Retina (tissue), 1 donor: ENCODE measurements at places on chromosomes 11 and 22.
A peak's percentile ranks its signal among the peaks of the same experiment; 100 is the strongest.

GRCh38 chr22:21951931-21952465 is 650 bp downstream of the PPM1F start:
- DNase-seq: peak; percentile 68

- DNase-seq: peak; percentile 78
These were observed 944 bp downstream of the C11orf86 start for GRCh38 chr11:66976028-66976467.

DNA sequence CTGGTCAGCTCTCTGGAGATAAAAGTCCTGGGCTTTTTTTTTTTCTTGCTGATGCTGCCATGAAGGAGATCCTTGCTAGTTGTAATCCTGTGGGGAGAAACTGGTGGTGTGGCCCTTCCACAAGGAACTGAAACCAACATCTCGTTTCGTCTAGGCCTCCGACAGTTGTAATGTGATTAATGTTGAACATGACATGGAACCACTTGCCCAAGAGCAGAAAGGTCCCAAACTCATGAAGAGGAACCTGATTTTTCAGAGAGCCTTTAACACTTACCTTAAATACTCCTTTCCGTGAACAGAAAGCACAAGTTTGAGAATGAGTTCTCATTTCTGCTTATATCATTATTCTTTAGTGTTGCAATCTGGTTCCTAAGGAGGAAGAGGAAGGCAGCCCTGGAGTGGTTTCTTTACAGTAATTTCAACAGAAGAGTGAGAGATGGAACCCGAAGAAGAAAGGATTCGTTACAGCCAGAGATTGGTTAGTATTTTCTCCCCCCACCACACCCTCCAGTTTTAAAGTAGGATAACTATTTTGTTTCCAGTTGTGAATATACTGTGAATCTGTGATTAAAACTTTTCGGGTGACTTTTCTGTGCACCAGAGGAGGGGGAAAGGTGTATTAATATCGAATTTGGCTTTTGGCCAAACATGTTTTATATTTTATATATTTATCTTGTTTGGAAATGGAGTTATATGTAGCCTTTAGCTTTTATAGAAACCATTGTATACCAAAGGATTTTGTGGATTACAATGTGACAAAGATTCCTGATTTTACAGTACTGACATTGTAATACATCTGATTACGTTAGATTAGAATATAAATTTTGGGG is 2.0 kb downstream of the KDM2A start:
- DNase-seq: peak; percentile 24

DNA sequence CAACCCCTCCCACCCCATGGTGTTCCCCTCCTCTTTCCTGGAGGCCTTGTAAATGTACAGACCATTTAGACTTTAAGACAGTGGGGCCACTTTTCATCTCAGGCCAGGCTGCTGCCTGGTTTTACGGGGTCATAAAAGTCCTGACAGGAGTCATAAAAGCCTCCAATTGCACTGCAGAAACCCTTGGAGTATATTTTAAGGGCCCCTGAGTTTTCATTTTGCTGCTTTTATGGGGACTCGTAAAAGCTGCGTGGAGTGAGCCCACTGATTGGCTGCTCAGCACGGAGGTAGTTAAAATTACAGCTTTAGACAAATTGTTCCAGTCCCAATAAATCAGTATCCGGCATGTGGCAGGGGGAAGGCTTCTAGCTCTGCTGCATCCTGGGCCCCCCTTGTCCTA is 627.6 kb downstream of the NTM start:
- no peak for DNase-seq

- no peak for DNase-seq
These were observed 80.1 kb upstream of the PRODH start for GRCh38 chr22:19016081-19016766.

DNA sequence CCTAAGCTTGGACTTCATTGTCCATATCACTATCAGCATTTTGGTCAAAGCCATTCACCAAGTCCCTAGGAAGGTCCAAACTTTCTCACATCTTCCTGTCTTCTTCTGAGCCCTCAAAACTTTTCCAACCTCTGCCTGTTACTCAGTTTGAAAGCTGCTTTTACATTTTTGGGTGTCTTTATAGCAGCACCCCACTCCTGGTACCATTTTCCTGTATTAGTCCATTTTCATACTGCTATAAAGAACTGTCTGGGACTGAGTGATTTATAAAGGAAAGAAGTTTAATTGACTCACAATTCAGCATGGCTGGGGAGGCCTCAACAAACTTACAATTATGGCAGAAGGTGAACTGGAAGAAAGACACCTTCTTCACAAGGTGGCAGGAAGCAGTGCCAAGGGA is 717.0 kb upstream of the CCDC90B start:
- no peak for DNase-seq

DNA sequence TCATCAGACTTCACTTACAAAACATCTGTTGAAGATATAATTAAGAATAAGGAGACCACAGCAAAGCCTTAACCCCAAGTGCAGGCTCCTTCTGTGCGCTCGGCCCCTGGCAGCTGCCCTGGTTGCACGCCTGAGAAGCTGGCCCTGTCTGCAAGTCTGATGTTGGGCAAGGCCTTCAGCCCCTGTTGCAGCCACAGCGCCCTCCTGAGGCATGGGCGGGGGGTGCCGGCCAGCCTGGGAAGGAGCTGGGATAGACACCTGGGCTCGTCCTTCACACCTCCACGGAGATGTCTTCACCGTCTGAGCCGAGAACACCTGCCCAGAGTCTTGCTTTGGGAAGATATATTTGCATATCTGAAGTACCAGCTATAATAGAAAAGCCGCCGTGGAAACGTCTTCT is 104.1 kb downstream of the MPPED1 start:
- DNase-seq: no peak

DNA sequence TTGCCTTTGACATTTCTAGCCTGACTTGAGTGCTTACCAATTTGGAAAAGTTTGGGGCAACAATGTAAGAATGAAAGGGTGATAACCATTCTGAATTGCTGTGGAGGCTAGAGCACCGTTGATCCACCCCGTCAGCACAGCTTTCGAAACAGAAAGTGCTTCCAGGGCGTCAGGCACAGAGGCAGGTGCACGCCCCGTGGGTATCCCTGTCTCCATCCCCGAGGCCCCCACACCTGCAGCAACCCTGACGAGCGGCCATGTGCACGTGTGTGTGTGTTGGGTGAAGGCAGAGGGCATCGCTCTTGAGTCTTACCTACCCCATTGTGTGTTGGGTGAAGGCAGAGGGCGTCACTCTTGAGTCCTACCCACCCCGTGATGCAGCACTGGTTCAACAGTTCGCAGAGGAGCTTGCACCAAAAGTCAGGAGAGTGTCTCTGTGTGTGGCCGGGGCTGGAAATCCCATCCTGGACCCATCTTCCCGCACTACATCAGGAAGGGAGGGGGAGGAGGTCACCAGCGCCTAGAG is 404.5 kb downstream of the BRD1 start:
- DNase-seq: no peak

GRCh38 chr11:16632295-16633200 is 105.9 kb upstream of the C11orf58 start:
- DNase-seq: no peak

DNA sequence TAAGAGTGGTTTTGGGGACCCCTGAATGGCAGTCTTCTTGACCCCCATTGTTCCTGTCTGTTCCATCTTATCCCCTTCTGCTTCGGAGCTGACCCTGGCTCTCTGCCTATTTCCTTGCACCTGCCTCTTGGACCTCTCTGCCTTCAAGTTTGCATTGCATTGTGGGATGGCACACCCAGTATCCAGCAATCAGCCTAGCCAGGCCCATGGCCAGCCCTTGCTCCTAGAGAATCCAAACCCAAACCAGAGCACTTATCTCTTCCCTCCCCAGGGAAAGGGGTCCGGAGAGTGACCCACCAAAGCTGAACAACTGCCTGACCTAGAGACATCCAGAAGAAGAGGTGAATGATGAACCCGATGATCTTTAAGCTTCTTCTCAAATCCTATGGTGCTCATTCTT is 607.3 kb upstream of the CADM1 start:
- DNase-seq: no peak

- no peak for DNase-seq
These were observed 6.0 kb downstream of the PRG3 start for GRCh38 chr11:57374966-57375365.

GRCh38 chr11:134119094-134119493 is 50.2 kb downstream of the JAM3 start:
- no peak for DNase-seq

DNA sequence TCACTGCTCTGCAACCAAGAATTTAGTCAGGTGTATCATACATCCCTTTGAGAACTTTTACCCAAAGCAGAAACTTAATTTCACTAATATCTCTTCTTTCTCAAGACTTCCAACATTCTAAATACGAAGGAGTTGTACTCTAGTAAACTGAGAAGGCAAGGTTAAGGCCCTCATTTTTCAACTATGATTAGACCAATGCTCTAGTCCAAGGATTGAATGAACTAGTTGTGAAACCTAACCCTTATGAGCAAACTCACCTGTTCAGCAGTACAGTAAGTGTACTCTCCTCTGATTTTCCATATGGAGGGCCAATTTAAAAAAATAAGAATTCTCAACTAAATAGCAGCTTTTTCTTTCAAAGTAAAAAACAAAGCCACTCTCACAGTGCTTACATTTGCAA is 180.0 kb upstream of the C11orf58 start:
- DNase-seq: no peak

GRCh38 chr11:7691759-7692350 is 14.4 kb downstream of the OVCH2 start:
- DNase-seq: no peak

DNA sequence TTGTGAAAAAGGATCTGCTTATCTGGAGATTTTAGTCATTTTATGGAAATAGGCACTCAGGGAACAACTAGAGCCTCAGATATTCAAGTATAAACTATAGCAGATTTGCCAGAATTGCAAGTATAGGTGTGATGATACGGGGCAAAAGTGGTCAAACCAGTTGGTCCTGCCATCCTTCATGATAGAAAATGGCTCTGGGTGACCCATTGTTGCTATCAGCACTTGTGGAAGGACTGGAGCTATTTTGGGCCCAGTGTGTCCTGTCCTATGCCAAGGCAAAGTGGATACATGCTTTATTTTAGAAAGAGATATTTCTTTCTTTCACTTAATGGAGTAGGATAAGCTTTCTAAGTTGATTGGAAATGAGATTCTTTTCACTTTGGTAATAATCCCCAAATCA is 85.2 kb downstream of the PPP6R3 start:
- no peak for DNase-seq

- no peak for DNase-seq
These were observed 284.8 kb downstream of the TMEM135 start for GRCh38 chr11:87322568-87322967.

- no peak for DNase-seq
These were observed 12.4 kb downstream of the ACO2 start for GRCh38 chr22:41481131-41481830.

- DNase-seq: peak; percentile 64
These were observed 137.8 kb downstream of the DBX1 start for GRCh38 chr11:20022363-20023081.

GRCh38 chr11:64566915-64567891 is 23.8 kb upstream of the SLC22A12 start:
- peak; percentile 79 for DNase-seq

- peak; percentile 53 for DNase-seq
These were observed 13.2 kb downstream of the PPM1F start for GRCh38 chr22:21939461-21939913.

DNA sequence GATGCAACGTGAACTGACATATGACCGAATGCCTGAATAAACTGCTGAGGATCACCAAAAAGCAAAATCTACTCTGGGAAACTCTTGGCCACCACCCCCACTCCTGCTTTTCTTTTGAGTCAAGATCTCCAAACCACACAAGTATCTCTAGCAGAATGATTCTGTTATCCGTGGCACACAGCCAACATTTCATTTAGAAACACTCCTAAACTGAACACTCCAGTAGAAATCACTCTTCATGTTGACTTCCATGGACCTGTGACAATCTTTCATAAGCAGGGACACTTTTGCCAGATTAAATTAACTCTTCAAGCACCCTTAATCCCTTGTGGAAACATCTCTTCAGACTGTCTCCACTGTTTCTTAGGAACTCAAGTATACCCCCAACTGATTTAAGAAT is 44.4 kb downstream of the VSIG10L2 start:
- no peak for DNase-seq

DNA sequence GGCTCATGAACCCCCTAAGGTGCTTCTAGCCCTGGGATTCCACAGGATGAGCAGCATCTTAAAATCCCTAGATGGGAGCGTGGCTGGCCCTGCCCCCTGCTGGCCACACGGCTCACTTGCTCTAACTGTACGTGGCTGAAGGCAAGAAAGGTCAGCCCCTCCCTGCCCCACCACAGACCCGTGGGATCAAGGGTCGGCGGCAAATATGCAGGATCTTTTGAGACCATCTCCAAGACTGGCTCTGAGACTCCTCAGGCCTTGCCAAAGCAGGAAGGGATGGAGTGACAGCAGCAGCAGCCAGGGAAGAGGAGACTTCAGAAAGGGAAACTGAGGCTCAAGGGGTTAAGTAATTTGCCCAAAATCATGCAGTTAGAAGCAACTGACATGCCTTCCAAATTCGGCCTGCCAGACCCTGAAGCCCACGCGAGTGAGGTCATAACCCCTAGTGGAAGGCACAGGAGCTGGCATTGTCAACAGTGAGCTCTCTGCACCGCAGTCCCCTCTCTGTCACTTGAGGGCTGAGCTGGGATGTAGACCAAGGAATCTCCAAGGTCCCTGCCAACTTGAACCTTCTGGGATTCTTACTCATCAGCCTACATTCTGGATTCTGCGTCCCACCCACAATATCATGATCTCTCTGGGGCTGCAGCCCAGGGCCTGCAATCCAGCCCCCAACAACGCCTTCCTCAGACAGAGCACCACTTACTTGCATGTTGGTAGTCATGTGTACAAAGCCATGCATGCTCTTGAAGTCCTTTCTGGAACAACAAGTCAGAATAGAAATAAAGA is 31.4 kb downstream of the CREB3L1 start:
- DNase-seq: peak; percentile 75

DNA sequence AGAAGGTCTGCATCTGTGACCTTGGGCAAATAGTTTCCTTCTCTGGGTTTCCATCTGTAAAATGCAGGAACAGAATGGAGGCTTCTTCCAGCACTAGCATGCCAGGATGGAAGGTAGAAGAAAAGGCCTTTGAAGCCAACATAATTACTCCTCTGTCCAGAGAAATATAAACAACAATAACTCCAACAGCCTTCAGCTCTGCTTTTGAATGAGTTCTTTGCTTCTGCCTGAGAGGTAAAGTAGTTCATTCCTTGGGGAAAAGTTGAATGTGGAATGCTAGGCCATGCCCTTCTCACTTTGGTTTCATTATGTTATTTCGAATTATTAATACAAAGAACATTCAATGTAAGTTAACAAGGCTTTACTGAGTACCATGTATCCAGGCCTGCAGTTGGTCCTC is 61.2 kb upstream of the BLID start:
- DNase-seq: no peak

- DNase-seq: no peak
These were observed 1.6 kb upstream of the THOC5 start for GRCh38 chr22:29555065-29555644.

- DNase-seq: no peak
These were observed 9.5 kb upstream of the ST3GAL4 start for GRCh38 chr11:126345759-126346585.
